Sigmoid colon (tissue), 7 donors: ENCODE measurements at places on chromosomes 16 and 17. TPM values are rescaled to one million over a fixed set of nuclear protein-coding genes. Genes with fewer than 3 reads are reported as not detected.

- no peaks in the 10 kb centered on the region for H3K27me3 ChIP-seq
- H3K36me3 ChIP-seq = no peaks in the 10 kb centered on the region
- no peak for DNase-seq
- no peak overlapping the region for H3K4me3 ChIP-seq
- H3K27ac ChIP-seq = no peak overlapping the region
- no peaks in the 10 kb centered on the region for H3K4me1 ChIP-seq
These were observed 18.4 kb downstream of the PLCG2 start for GRCh38 chr16:81797443-81797842.

DNA sequence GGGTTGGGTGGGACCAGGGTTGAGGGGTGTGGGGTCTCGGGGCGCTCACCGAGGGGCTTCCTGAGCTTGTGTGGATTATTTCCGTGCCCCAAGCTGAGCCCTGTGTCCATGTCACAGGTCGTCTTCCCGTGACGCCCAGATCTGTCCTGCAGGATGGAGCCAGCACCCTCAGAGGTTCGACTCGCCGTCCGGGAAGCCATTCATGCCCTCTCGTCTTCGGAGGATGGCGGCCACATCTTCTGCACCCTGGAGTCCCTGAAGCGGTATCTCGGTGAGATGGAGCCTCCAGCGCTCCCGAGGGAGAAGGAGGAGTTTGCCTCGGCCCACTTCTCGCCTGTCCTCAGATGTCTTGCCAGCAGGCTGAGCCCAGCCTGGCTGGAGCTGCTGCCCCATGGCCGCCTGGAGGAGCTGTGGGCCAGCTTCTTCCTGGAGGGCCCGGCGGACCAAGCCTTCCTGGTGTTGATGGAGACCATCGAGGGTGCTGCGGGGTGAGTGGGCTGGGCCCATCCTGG is 1.0 kb downstream of the TELO2 start:
- peaks cover 22% of the 10 kb centered on the region for H3K36me3 ChIP-seq
- H3K27me3 ChIP-seq = no peaks in the 10 kb centered on the region
- peak overlapping the region; percentile 87 for H3K27ac ChIP-seq
- peak overlapping the region; percentile 84 for H3K4me3 ChIP-seq

DNA sequence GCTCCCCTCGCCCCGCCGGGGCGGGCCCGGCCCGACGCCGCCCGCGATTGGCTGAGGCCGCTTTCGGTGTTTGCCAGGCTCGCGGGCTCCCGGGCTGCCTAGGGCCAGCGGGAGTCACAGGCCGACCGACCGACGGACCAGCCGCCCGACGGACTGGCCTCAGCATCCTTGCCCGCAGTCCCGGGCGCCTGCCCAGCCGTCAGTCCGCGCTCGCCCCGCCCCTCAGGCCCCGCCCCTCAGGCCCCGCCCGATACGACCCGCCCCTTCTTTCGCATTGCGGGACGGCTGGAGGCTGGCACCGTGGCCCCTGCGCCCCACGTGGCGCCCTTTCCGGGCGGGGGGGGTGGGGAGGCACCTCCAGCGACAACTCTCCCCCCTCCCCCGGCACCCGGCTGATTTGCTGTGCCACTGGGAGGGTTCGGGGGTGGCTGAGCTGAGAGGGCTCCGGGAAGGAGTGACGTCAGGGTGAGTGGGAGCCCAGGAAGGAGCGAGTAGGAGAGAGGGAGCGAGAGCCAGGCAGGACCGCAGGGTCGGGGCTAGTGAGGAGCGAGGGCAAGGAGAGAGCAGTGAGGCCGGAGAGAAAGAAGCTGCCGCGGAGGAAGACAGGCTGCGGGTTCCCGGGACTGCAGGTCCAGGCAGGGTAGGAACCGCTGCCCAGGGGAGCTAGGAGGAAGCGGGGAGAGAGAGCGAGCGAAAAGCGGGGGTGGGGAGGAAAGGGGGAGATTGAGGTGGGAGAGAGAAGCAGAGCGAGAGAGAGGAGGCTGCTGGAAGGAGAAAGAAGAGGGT is at the start of gene ASPHD1:
TSS of gene ASPHD1 (plus strand) at position 387 of the 786 bp plus-strand sequence. CDS start 484 bp downstream, outside the sequence.
- peaks cover 26% of the 10 kb centered on the region for H3K27me3 ChIP-seq
- H3K36me3 ChIP-seq = no peaks in the 10 kb centered on the region
- H3K4me1 ChIP-seq = peaks cover 19% of the 10 kb centered on the region
- peak; percentile 77 for DNase-seq

Gene PIK3R6
- total RNA-seq = not detected

DNA sequence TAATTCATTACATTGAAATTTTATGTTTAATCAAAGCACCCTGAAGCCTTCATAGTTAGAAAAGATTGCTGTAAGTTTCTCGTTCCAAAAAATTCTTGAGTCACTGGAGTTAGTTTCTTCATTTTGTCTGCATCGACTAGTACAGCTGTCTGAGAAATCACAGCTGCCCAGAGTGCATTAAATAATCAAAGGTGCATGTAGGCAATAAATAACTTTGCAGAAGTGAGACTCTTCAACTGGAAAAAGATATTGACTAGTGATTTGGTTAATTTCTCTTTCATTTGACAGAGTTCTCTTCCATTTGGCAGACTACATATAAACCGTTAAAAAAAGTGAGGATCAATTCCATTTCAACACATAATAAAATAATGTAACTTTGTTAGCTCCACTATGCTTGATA is 234.0 kb downstream of the CNTNAP4 start:
- no peaks in the 10 kb centered on the region for H3K4me1 ChIP-seq
- H3K36me3 ChIP-seq = no peaks in the 10 kb centered on the region
- H3K27ac ChIP-seq = no peak overlapping the region
- DNase-seq = no peak

Gene KRTAP3-1
- not detected for total RNA-seq

DNA sequence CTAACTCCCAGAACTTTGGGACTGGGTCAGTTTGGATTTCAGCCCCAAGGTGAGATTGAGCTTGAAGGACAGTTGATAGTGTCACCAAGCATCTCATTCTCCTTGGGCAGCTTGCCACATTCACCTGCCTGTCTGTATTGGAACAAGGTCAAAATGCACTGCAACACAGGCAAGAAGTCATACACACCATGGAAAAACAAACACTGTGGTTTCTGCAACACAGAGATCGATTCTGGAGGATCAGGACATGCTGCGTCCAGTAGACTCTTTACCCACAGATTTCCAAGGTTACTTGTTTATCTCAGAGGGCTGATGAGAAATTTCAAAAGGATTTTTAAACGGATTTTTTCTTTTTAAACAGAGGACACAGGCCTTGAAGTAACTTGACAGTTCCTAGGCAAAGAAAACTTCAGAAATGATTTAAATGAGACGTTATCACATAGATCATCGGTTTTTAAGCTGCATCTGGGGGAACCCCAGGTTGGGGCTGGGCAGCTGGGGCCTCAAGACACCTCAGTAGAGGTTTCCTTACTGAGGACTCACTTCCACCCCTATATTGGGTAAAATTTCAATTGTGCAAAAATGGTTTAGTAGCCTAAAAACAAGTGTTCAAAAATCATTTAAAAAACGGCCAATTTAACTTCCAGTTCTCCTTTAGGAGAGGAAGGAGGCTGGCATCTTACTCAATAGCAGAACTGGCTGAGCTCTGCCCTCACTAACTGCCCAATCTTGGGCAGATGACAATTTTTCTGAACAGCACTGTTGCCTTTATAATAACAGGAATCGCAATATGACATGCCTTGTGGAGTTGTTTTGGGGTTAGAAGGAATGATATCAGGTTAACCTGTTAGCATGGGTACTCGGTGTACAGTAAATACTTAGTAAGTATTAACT is 299.3 kb downstream of the XYLT1 start:
- H3K36me3 ChIP-seq = peaks cover 7% of the 10 kb centered on the region
- no peak overlapping the region for H3K27ac ChIP-seq
- no peaks in the 10 kb centered on the region for H3K4me1 ChIP-seq
- no peak for DNase-seq

- no peaks in the 10 kb centered on the region for H3K36me3 ChIP-seq
- H3K4me1 ChIP-seq = no peaks in the 10 kb centered on the region
- no peak overlapping the region for H3K4me3 ChIP-seq
These were observed 258.9 kb upstream of the AXIN2 start for GRCh38 chr17:65820306-65820705.
